ENCODE measurements at places on chromosomes 4 and X.

DNA sequence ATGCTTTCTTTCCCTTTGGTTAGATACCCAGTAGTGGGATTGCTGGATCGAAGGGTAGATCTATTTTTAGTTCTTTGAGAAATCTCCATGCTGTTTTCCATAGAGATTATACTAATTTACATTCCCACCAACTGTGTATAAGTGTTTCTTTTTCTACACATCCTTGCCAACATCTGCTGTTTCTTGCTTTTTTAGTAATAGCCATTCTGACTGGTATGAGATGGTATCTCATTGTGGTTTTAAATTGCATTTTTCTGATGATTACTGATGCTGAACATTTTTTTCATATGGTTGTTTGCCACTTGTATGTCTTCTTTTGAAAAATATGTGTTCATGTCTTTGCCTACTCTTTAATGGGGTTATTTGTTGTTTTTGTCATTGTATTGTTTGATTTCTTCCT lies 6.6 kb upstream of the AGA start:
- DNase-seq, result peak; percentile 52

GRCh38 chrX:107773206-107773605 lies 2.4 kb downstream of the TSC22D3 start:
- no peak for DNase-seq

GRCh38 chrX:69082055-69082752 lies 83.0 kb downstream of the PJA1 start:
- no peak for DNase-seq

- peak; percentile 70 for DNase-seq
Observed at GRCh38 chr4:155787113-155787710, 28.4 kb downstream of the GUCY1B1 start.

GRCh38 chr4:25523405-25523804 lies 132.2 kb upstream of the SLC34A2 start:
- peak; percentile 24 for DNase-seq

GRCh38 chr4:10403633-10404445 lies 53.4 kb downstream of the ZNF518B start:
- DNase-seq, result peak; percentile 80

All from fibroblast of the aortic adventitia (primary cell).